ENCODE measurements at places on chromosomes 11 and 22.

GRCh38 chr11:45301537-45302246 is 15.6 kb upstream of the SYT13 start:
- no peak for DNase-seq

DNA sequence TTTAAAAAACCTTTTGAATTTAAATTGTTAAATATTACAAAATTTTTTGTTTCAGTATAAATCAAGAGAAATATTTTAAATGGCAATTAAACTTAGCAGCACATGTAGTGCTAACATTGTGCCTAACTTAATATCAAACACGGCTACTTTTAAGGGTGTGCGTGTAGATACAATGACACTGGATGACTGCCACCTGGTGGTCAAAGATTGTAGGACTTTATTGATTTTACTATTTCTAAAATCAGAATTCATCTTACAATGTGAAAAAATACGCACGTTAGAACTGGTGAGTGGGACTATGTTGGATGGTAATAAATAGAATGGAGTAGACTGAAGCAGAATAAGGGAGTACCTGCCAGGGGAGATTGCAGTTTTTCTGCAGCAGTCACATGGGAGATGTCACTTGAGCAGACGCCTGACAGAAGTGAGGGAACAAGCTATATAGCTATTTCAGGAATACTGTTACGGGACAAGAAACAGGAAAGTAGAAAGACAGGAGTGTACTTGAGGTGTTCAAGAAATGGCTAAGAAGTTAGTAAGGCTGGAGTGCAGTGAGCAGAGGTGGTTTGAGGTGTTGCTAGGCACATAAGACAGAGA is 52.9 kb downstream of the UVRAG start:
- peak; percentile 51 for DNase-seq

DNA sequence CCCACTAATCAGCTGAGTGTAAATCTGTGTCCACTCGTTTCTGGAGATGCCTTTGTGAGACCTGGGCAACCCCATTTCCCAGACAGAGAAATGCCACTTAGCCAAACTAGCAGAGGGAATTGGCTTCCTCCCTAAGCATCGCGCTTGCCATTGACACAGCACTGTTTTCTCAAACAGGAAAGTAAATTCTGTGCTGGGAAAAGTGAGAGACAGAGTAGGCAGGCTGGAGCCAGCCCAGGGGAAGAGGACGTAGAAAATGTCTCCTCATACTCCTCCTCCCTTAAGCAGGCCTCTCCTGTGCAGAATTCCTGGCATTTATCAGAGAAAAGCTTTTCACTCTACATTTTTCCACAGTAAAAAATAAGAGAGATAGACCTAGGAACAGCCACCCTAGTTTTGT is 99.1 kb upstream of the AMOTL1 start:
- no peak for DNase-seq

DNA sequence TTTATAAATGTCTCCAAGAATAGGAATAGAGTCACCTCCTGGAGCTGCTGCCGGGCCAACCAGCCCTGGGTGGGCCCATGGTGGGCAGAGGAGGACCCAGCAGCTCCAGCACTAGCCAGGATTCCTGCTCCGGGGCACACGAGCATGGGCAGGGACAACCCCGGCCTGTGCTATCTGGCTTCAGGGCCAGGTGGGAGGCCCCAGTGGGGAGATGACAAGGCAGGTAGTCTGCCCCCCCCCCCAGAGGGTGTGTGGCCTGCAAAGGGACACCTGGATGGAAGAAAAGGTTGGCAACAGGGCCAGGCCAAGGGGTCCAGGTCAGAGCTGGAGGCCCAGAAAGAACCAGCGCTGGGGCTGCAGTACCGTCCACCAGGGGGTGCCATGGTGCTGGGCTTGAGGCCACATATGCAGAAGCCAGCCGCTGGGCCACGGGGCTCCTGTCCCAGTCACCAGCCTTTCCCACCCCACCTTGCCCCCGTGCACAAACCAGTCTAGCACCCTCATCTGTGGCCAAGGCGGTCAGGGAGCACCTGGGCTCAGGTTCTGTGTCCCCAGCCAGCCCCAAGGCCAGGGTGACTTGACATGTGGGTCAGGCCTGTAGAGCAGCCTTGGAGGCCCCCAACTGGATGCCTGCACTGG is 3.4 kb downstream of the TSPAN32 start:
- DNase-seq: peak; percentile 51
